Renal pelvis (tissue), 12 donors: ENCODE measurements at places on chromosomes 13 and 19.

GRCh38 chr19:2461751-2462634 is 5.2 kb upstream of the LMNB2 start:
- peak; percentile 42 for DNase-seq

- no peak for DNase-seq
Measured at GRCh38 chr19:33054623-33055022, 10.1 kb downstream of the RHPN2 start.

DNA sequence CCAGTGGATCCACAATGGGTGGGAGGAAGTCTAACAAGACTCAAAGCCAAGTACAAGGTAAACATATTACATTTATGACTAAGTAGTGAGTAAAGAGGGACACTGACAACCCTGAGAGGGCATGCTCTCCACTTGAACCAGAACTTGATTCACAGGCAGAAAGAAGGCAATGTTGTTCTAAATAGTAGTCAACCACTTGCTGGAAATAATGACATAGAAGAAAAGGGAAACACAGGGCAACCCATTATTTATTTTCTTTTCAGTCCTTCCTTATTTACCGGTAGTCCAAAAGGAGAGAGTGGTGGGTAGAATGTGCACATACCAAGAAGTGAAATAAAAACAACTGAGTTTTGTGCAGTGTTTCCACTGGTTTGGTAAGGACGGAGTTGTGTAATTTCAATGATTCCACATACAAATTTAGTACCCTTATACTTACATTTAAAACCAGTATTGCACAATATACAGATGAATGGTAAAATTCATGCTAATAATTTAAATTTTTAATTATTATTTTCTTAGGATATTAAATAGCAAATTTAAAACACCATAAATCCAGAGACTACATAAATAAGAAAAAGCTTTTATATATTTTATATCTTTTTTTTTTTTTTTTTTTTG is 65.9 kb downstream of the ENOX1 start:
- no peak for DNase-seq

DNA sequence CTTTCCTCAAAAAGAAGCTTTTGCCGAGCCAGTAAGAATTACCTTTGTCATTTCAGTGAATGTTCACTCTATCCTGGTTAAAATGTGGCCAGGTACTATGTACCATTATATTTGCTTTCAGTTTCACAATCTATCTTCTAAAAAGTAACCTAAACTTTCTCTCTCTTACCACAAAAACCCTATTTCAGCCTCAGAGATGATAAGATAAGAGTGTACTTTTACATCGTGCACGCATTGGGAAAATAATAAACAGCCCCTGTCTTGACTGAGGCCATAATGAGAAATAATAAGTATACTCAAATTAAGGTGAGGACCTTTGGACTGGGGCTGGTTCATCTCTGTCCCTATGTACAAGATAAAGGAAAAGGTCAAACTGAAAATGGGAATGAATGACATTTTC is 77.7 kb downstream of the ZNF726 start:
- no peak for DNase-seq

- DNase-seq, result no peak
Measured at GRCh38 chr13:35856721-35857364, 274.3 kb downstream of the DCLK1 start.

DNA sequence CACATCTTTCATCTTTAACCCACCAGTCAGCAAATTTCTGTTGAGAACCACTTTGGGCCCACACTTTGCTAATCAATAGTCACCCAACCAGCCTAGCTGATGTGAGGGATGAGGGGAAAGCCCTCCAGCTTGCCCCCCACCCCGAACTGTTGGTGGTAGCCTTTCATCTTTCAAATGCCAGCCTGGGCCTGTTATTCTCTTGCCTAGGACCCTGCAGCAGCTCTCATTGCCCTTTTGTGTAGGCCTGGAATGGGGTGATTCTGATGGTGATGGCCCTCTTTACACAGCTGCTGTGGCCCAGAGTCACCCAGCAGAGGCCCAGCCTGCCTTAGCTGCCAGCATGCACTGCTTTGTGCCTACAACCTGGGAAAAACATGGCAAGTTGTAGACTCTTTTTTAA is 294.5 kb downstream of the SLC7A1 start:
- DNase-seq, result no peak

DNA sequence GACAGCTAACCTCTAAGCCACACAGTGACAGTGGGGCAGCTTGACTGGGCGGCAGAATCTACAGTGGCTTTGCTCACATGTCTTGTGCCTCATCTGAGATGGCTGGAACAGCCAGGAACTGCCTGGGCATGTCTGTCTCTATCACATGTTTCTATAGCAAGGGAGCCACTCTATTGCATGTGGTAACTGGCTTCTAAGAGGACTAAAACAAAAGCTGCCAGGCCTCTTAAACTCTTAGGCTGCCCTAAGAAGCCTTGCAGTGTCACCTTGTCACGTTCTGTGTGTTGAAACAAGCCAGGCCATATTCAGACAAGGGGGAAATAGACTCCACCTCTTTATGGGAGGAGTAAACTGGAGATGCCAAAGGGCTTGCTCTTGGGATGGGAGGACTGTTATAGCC is 122.9 kb upstream of the MAB21L1 start:
- DNase-seq, result no peak

- no peak for DNase-seq
Measured at GRCh38 chr13:80345771-80346510, 5.0 kb upstream of the SPRY2 start.

DNA sequence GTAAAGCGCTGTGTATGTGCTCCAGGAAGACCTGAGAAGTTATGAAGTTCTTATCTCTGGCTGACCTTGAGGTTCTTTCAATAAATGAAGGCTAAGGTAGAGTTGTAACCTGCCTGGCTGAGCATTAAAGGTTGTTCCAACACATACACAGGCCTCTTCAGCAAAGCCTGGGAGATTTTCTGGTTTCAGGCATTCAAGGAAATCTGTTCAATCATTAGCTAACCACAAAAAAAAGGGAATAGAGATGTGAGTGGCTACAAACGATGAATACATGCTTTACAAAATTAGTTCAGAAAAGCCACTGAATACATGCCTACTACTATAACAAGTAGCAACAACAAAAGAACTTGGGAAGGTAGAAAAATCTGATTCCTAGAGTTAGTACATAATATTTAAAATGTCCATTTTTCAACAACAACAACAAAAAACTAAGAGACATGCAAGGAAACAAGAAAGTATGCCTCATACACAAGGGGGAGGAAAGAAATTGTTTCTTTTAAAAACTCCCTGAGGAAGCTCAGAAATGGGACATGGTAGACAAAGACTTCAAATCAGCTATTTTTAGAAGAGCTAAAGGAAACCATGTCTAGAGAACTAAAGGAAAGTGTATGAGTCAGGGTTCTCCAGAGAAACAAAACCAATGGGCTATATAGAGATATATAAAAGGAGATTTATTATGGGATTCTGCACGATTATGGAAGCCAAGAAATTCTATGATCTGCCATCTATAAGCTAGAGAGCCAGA is 191.5 kb upstream of the IPO5 start:
- DNase-seq, result no peak

GRCh38 chr13:94427313-94427953 is 52.0 kb downstream of the DCT start:
- no peak for DNase-seq
